ENCODE measurements at places on chromosomes 3 and 15. TPM values are rescaled to one million over a fixed set of nuclear protein-coding genes. Genes with fewer than 3 reads are reported as not detected.

- DNase-seq = no peak
Measured at GRCh38 chr3:71299160-71299559, 284.4 kb downstream of the FOXP1 start.

GRCh38 chr3:124699686-124700396 lies 30.4 kb upstream of the UMPS start:
- no peak for DNase-seq

DNA sequence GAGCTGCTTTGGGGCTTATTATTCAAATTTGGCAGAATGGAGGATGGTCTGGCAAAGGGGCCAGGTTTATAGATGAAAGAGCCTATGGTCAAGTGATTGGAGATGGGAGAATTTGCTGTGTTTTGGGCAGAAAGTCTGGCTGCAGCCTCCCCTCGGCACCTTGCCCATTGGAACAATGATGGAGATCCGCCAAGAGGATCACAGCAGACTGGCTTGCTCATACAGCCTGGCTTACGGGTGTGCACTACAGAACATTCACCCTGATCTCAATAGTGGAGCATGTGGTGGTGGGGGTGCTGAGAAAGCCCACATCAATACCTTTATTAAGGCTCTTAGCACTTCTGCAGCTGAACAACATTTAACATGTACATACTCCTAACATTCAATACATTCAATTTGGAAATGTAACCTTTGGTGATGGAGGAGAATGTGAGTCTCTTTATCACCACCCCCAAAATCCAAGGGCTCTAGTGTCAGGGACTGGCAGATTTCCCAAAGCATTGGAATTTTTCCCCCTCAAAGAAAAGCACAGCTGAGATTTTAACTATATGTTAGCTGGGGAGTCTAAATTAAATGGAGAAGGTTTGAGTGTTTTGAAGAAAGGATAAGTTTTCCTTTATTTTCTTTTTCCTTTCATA lies 118.4 kb upstream of the TMC3 start:
- no peak for DNase-seq

GRCh38 chr15:56425976-56426375 lies 39.0 kb downstream of the MNS1 start:
- DNase-seq = no peak

- DNase-seq = no peak
Measured at GRCh38 chr3:134334901-134335280, 39.4 kb downstream of the AMOTL2 start.

DNA sequence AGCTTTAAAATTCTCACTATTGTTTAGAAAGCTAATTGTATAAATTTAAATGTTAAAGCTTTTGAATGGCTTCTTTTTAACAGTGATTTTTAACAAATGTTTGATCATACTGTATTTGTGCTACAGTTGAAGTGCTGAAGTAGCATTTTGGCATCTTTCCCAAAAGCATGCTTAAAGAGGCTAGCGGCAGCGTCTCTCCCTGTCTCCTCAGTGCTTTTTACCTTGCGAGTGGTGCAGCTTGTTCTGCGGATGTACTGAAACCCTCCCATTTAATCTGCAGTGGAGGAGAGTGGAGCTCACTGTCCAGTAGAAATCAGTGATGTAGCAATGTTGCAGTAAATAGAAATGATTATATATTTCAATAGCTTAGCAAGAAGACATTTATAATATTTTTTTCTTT lies 43.7 kb downstream of the LRRC49 start:
- DNase-seq = no peak

DNA sequence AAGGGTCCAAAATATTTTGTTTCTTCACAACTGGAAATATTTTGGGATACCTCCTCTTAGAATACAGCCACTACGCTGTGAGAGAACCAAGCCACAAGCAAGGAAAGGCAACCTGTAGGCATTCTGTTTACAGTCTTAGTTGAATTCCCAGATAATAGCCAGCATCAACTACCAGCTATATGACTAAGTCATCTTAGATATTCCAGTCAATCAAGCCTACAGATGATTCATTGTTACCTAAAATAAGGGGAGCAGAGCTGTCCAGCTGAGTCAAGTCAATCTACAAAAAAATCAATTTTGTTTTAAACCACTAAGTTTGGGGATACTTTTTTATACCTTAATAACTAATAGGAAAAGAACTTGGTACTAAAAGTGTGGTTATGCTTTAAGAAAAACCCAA lies 526.4 kb upstream of the DPPA4 start:
- no peak for DNase-seq

- DNase-seq = no peak
Measured at GRCh38 chr3:34284959-34285826, 486.8 kb downstream of the PDCD6IP start.

DNA sequence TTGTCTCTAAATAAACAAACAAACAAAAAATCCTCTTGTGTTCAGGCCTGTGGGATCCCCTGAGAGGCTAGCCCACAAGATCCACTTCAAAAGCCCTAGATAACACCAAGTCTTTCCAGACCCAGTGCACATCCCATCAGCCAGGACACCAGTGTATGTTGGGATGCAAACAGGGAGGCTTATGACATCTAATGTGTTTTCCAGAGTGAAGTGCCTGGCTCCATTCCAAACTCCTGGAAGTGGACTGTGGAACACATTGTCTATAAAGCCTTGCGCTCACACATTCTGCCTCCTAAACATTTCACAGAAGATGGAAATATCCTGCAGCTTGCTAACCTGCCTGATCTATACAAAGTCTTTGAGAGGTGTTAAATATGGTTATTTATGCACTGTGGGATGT lies 57.0 kb downstream of the MLH1 start:
- DNase-seq = no peak

- DNase-seq = no peak
Measured at GRCh38 chr3:145780301-145780700, 380.7 kb downstream of the PLOD2 start.

DNA sequence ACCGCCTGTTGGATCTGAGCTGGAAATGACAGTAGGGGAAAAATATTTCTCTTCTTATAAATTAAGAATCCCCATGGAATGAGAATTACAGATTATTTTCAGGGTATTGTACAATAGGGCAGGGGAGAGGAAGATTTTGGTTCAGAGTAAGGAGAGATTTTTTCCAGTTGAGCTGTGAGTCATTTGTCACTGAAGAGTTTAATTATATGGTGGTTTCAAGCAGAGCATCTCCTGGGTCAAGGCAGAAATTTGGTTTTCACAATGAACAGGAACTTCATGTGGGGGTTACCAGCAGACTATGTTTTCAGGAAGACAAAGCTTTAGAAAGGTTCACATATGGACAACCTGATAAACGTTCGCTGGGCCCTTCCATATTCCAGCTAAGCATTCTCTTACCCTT lies 182.8 kb upstream of the NR2E3 start:
- no peak for DNase-seq

DNA sequence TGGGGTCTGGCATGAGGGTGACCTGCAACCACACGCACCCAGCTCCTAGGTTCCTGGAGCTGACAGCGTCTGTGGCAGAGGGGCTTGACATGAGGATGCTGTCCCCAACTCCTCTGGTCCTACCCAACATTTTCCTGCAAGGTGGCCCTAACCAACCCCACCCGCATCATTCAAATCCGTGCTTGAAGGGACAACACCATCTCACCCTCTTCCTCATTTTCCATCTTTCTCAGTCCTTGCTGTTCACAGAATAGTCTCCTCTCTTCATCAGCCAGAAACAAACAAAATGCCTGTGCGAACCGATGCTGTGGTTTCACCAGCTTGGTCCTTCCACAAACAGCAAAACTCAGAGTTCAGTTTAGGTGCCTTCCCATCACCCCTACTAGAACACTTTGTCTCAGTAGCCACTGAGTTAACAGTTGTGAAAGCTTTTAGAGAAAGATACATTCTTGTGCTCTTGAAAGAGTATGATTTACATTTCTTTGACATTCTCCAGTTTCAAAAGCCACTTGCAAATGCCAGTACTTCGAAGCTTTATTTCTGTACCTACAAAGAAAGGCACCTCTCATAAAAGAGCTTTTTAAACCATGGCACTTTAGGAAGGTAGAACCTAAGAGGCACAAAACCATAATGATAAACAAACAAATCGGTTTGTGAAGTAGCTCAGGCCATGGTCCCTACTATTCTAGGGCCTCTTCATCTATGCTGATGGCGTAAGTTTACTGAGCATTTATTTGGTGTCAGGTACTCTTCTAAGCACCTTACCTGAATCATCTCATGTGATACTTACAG lies 360.1 kb downstream of the SHQ1 start:
- no peak for DNase-seq

DNA sequence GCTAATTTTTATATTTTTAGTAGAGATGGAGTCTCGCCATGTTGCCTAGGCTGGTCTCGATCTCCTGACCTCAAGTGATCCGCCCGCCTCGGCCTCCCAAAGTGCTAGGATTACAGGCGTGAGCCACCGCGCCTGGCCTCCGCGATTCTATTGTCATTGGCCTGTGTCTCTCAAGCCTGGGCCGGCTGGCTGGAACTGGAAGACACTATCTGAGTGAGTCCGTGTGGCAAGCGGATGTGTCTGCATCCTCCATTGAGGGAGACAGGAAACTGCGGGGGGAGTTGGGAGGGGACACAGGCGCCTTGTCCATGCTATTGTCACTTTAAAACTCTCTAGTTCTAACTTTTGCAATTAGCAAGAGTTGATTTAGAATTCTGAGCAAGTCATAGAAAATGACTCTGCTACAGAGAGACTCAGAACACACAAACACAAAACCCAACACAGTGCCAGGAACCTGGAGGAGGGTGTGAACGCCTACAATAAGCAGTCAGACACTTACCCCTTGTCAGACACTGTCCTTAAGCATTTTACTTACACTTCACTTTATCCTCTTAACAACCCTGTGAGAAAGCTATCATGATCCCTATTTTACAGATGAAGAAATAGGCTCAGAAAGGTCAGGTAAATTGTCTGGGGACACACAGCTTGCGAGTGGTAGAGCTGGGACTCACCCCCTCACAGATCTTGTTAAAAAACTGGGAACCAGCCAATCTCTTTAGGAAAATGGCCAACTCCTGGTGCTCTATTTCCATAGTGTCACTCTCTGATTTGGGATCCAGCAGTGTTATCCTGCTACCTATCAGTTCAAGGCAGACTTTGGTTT lies 38.7 kb downstream of the ANP32A start:
- DNase-seq = no peak

- no peak for DNase-seq
Measured at GRCh38 chr3:125052624-125053303, 3.0 kb downstream of the HEG1 start.

GRCh38 chr15:81293728-81294515 lies 30.0 kb downstream of the STARD5 start:
- no peak for DNase-seq

DNA sequence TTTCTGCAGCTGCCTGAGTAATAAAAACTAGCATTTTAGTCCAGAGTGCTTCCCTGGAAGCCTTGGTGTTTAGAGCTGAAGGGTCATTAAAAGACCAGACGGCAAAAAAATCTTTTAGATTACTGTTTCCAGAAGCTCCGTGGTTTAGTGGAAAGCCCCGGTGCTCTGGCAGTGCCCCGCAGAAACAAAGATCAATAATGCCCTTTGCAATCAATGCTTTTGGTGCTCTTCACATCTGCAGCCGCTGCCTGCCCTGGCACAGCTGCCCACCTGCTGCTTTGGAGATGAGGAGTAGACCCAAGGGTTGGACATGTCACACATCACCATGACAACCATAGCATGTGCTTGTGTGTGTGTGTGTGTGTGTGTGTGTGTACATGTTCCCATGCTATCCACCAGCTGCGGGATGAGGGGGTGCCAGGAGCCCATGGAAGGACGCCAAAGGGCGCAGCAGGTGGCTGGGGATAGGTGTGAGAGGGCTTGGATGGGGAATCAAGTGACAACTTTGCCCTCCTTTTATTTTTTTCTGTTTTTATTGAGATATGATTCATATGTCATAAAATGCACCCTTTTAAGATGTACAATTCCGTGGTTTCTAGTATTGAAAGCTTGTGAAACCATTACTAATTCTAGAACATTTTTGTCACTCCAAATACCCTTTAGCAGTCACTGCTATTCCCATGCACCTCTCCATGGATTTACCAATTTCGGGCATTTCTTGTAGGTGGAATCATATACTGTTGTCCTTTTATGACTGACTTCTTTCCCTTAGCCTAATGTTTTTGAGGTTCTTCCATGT lies 75.7 kb upstream of the KLHL25 start:
- no peak for DNase-seq

GRCh38 chr15:73026511-73027054 lies 25.7 kb upstream of the NEO1 start:
- DNase-seq = no peak

- no peak for DNase-seq
Measured at GRCh38 chr3:56836276-56837163, 34.8 kb upstream of the ARHGEF3 start.

- no peak for DNase-seq
Measured at GRCh38 chr3:17655743-17656142, 86.7 kb downstream of the TBC1D5 start.

DNA sequence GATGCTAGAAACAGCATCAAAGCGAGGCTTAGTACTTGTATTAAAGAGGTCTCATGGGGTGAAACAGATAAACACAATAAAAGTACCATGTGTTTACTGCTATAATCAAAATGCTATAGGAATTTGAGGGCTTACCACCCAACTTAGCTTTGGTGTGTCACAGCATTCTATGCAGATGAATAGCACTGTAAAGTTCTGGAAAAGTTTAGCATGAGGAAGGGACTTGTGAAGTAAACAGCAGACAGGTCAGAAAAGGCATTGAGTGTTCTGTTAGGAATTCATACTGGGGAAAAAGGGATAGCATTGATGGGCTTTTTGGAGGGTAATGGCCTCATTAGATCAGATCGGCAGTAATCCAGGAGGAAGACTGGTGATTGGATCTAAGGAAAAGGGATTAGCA lies 505.3 kb downstream of the NLGN1 start:
- DNase-seq = no peak

DNA sequence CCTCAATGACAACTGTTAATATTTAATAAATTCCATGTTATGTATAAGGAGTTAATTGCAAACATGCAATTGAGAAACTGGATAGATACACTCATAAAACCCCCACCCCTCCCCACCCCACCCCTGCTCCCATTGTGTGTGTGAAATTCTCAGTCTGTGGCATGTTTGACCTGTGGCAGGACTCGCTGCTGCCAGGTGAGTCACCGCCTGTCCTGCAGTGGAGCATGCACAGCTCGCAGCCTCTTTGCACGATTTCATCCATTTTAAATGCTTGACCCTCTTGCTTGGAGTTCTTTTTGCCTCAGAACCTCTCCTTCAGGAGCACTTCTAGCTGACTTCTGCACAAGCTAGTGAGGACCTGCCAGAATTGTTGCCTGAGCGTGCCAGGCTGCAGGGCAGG lies 5.3 kb upstream of the APEH start:
- no peak for DNase-seq

Gene CSK
- total RNA-seq = 6.4 TPM

Gene OR5K2
- not detected for total RNA-seq

Gene MED12L
- 0.05 TPM for total RNA-seq

Gene ARIH2
- 134 TPM for total RNA-seq

Gene ANKUB1
- not detected for total RNA-seq

Gene BOC
- total RNA-seq = 3.7 TPM

Gene PLOD2
- total RNA-seq = 3.4 TPM

Gene STRA6
- total RNA-seq = not detected

Gene FOXB1
- total RNA-seq = not detected

Gene BFSP2
- total RNA-seq = not detected

Gene CCDC174
- 14.4 TPM for total RNA-seq

Gene ZNF80
- total RNA-seq = 0.09 TPM

Gene CP
- 7.3 TPM for total RNA-seq

Gene CHCHD4
- 27.7 TPM for total RNA-seq
